CD4-positive, CD25-positive, alpha-beta regulatory T cell (primary cell): ENCODE measurements at places on chromosomes 12 and 14. TPM values are rescaled to one million over a fixed set of nuclear protein-coding genes. Genes with fewer than 3 reads are reported as not detected.

The DTX3 gene
- total RNA-seq = 31.2 TPM

The ARID2 gene
- 73.4 TPM for total RNA-seq

The SUOX gene
- total RNA-seq = 6.9 TPM

The WIF1 gene
- not detected for total RNA-seq

The POTEG gene
- total RNA-seq = not detected

The PRMT5 gene
- total RNA-seq = 19.3 TPM

The CYP27B1 gene
- not detected for total RNA-seq

The CCDC184 gene
- 1.6 TPM for total RNA-seq

The B4GALNT1 gene
- not detected for total RNA-seq
